SK-MEL-5 (cell line): ENCODE measurements at places on chromosomes 4 and X.
A peak's percentile ranks its signal among the peaks of the same experiment; 100 is the strongest.

- DNase-seq = no peak
Measured at GRCh38 chrX:9466736-9467135, 1.9 kb downstream of the TBL1X start.

DNA sequence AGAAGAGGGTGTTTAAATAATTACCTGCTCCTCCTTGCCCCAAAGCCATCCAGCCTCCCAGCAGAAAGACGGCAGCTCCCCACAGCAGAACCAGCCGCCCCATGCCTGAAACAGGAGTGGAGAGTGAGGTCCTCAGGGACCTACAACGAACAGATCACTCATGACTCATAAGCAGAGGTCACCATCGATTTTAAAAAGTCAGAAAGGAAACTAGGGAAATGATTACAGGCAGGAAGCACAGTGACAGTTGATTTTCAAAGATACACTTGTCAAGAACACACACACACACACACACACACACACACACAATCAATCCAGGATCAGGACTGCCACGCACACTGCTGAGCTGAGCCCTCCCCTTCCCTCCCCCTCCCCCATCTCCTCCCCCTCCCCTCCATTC, at the start of gene CRLF2:
TSS of gene CRLF2 (minus strand) at position 118 of the 400 bp plus-strand sequence. CDS start at position 103, 15 bp downstream.
- peak; percentile 29 for DNase-seq

GRCh38 chr4:172630280-172630679, 538.3 kb upstream of the GALNT7 start:
- DNase-seq = no peak

DNA sequence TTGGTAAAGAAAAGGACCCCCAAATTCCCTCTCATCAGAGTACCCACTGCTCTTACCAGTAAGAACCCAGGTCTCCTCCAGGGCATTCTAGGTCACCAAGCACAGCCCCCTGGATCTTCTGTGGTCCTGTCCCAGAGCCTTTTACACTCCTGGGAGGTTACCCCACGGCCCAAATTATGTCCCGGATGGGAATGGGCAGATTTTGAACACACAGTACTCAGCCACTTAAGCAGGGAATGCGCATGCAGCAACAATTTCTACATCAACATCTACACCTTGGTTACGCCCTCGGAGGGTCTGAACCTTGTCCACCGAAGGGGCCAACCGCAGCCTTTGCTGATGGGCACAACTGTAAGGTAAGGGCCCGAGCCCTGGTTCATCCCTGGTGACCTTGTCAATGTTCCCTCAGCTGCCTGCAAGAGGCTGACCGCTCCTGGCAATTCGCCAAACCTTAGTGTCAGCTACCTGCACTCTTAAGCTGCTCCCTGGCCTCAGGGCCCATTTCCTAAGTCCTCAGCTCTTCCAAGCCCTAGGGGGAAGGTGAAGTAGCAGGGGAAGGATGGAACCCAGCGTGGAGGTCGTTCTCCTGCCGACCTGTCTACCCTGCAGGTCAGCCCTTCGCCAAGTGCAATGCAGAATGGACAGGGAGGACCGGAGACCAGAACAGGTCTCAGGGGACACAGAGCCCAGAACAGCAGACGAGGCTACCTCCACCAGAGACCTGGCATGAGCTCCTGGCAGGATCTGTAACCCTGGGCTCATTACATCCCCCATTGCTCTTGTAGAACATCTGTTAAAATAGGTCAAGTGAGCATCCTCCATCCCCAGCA, 5.9 kb downstream of the TIMP1 start:
- DNase-seq = no peak

DNA sequence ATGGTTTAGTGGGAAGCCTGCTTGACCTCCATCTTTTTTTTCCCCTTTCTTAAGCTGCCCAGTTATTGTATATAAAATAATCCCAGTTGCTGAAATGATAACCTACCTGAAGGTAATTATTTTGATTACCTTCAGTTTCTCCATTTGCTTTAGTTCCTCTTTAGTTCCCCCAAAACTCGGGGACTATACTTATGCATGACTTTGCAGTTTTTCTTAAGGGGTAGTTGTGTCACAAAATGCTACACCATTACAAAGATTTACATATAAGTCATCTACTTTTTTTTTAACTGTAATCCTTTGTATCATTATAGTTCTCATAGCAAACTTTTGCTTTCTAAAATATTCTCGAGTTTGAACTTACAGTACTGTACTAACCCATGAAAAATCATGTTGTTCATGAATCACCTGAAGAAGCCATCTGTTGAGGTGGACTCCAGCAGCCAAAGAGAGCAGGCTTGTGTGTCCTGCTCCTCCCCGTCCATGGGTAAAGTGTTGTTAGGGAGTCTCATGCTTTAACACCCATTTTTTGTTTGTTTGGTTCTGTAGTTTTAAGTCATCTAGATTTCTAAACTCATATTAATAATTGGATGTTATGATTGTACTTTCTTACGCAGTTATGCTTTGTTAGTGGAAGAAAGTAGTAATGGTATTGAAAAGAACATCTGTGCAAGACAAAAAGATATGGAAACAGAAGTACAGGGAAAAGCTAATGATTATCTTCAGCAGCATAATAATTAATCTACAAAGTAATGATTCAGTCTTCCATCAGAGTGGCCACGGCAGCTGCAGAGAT, 34.6 kb downstream of the HADH start:
- DNase-seq = no peak

- DNase-seq = no peak
Measured at GRCh38 chr4:88675543-88675942, 22.1 kb downstream of the NAP1L5 start.

GRCh38 chrX:42776195-42776594, 1.8 kb downstream of the PPP1R2C start:
- DNase-seq = no peak

GRCh38 chr4:66572949-66573348, 902.7 kb upstream of the EPHA5 start:
- no peak for DNase-seq

DNA sequence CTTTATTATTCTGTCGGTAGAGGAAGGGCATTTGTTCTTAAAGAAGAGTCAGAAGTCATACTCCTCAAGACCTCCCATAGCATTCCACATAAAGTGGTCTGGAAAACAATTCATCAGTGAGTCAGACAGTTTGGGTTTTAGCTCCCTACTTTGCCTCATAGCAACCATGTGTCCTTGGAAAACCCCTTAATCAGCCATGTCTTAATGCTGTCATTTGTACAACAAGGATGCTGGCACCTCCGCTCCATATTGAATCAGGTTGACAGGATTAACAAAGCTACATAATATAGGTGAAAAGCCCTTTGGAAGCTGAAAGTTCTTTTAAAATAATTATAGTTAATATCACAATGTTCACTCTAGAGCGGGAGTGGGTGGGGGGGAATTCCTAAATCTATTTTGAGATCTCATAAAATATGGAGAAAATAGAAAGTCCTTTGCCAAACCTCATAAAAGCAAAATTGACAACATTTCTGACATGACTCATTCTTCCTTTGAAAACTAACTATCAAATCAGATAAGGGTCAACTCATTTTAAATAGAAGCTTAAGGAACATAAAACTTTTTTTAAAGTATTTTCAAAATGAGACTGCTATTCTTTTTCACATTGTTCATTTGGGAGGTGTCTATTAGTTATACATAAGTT, 37.3 kb upstream of the GUCY1A1 start:
- no peak for DNase-seq

- no peak for DNase-seq
Measured at GRCh38 chr4:89285745-89286144, 21.9 kb downstream of the GPRIN3 start.

DNA sequence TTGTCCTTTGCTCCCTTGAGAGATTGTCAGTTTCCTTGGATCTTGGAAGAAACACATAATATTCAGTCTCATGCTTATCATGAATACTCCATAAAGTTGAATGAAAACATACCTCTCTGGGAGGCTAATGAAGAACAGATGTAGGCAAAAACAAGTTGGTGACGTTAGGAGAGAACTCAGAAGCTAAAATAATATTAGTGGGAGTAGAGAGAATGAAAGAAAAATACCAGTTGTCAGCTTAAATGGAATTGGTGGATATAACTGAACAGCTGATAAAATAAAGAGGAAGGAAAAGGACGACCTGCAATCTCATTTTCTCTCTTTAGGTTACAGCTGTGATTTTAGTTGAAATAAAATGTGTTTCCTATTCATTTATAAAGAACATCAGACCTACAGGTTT, 124.8 kb downstream of the SNCA start:
- DNase-seq = no peak

DNA sequence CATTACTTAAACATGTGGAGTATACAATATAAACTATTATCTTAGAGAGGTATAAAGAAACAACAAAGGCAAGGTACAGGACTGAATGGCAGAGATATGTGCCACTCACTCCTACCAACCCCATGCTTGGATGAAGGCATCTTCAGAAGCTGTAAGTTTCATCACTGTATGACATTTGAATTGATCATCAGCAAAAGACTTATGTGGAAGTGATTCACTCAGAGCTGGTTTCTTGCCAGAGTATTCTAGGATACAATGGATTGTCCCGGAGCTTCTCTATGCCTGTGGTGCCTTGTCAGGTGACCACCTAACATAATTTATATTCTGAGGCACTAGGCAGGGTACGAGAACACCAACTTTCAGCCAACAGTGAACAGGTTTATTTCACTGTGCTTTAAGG, 392.2 kb downstream of the PPP1R2C start:
- DNase-seq = peak; percentile 0

- peak; percentile 37 for DNase-seq
Measured at GRCh38 chr4:67909905-67910584, 26.2 kb upstream of the TMPRSS11D start.

- DNase-seq = no peak
Measured at GRCh38 chrX:72100051-72100755, 31.5 kb downstream of the RTL5 start.

- DNase-seq = no peak
Measured at GRCh38 chrX:12741416-12741815, 49.8 kb upstream of the PRPS2 start.

- no peak for DNase-seq
Measured at GRCh38 chr4:143251779-143252178, 67.1 kb downstream of the USP38 start.

DNA sequence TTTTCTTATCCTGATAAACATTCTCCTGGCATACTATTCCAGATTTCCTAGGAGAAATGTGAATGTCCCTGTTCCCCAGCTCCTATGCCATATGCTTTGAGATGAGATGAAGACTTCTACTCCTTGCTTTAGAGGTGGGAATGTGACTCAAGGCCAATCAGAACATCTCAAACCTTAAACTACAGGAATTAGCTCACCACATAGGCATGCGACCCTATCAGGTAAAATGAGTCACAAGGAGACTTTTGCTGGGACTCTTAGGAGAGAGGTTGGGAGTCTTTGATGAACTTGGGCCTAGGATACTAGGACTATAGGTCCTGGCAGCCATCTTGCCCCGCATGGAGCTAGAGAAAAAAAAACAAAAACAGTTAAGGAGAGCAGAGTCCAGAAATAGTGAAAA, 5.8 kb upstream of the USO1 start:
- DNase-seq = no peak

DNA sequence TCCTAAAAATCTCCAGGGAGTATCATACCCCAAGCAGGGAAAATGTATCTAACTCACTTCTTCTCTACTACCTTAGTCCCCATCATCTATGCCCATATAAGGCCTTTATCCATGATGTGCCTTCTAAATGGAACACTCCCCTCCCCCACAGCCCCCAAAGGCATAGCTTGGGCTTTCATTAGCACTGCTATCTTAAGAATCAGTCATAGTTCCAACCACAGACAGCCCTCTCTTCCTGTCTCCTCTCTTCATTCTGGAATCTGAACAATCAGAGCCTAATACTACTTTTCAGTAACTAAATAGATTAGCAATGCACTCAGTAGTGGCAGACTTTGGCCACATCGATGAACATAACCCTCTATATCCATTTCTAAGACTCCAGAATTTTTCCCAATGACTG, 313.2 kb upstream of the DKK2 start:
- DNase-seq = peak; percentile 43

DNA sequence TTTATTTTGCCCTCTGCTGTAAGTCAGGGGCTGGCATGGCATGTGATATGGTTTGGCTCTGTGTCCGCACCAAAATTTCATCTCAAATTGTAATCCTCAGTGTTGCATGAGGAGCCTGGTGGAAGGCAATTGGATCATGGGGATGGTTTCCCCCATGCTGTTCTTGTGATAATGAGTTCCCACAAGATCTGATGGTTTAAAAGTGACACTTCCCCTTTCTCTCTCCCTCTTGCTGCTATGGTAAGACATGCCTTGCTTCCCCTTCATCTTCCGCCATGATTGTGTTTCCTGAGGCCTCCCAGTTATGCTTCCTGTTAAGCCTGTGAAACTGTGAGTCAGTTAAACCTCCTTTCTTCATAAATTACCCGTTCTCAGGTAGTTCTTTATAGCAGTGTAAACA, 72.0 kb upstream of the MSX1 start:
- DNase-seq = no peak

DNA sequence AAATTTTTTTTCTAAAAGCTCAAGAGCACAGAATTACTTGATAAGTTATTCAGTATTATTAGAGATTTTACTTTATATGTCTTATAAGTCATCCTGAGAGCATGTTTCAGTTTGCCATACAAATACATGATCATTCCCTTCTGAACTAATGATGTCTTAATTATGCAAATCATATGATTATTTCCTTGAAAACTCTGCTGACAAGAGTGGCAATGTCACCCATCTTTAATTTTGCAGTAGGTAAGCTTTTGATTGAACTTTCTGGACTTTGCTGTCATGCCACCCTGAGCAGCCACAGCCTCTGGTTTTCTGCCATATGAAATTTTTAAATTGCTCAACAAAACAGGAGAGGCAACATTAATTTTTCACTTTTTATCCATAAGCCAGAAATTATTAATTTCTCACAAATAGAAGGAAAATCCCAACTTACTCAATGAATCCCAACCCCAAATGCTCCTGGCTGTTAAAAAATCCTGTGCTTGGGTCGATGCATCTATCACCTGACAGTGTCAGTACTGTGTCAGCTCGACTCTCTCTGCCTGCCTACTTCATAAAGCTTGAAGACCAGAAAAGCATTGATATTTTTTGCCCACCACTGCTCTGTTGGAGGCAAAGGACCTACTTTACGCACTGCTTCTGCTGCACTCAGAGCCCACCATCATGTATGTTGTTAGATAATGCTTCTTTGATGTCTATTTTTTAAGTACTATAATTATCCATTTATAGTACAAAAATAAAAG, 11.6 kb upstream of the HADH start:
- peak; percentile 34 for DNase-seq

GRCh38 chrX:103063918-103064434, at the start of gene BEX1:
Gene BEX1, minus strand, starts transcription at chrX:103064171. Its CDS starts 897 bp downstream, at chrX:103063274.
- DNase-seq = peak; percentile 7

GRCh38 chr4:53987761-53988171, 76.6 kb downstream of the CHIC2 start:
- DNase-seq = no peak

GRCh38 chr4:136946307-136946907, 585.9 kb downstream of the PCDH18 start:
- DNase-seq = no peak

GRCh38 chr4:11111876-11112275, 316.8 kb downstream of the HS3ST1 start:
- DNase-seq = no peak

- no peak for DNase-seq
Measured at GRCh38 chrX:67614423-67614822, 70.6 kb downstream of the AR start.

- DNase-seq = no peak
Measured at GRCh38 chr4:150250998-150251651, 172.9 kb downstream of the DCLK2 start.

- peak; percentile 52 for DNase-seq
Measured at GRCh38 chr4:139176302-139177048, 543 bp downstream of the ELF2 start.

- no peak for DNase-seq
Measured at GRCh38 chr4:114874321-114874720, 239.1 kb downstream of the NDST4 start.

GRCh38 chr4:65546882-65547416, 123.3 kb downstream of the EPHA5 start:
- DNase-seq = peak; percentile 7

- DNase-seq = peak; percentile 57
Measured at GRCh38 chr4:159297091-159297490, 194.2 kb downstream of the RAPGEF2 start.
